Lower leg skin (tissue), 4 donors: ENCODE measurements at places on chromosomes 12 and 14. TPM values are rescaled to one million over a fixed set of nuclear protein-coding genes. Genes with fewer than 3 reads are reported as not detected.

- peak; percentile 40 for DNase-seq
Observed at GRCh38 chr12:12600659-12601058, 11.0 kb upstream of the CREBL2 start.

The RERGL gene
- total RNA-seq: 1.4 TPM

GRCh38 chr14:52399921-52400595, 85.9 kb downstream of the PTGER2 start:
- DNase-seq: no peak

The PTPN11 gene
- total RNA-seq: 61.6 TPM

- DNase-seq: no peak
Observed at GRCh38 chr14:104440297-104440956, 139.1 kb upstream of the C14orf180 start.

The TCL1B gene
- not detected for total RNA-seq

DNA sequence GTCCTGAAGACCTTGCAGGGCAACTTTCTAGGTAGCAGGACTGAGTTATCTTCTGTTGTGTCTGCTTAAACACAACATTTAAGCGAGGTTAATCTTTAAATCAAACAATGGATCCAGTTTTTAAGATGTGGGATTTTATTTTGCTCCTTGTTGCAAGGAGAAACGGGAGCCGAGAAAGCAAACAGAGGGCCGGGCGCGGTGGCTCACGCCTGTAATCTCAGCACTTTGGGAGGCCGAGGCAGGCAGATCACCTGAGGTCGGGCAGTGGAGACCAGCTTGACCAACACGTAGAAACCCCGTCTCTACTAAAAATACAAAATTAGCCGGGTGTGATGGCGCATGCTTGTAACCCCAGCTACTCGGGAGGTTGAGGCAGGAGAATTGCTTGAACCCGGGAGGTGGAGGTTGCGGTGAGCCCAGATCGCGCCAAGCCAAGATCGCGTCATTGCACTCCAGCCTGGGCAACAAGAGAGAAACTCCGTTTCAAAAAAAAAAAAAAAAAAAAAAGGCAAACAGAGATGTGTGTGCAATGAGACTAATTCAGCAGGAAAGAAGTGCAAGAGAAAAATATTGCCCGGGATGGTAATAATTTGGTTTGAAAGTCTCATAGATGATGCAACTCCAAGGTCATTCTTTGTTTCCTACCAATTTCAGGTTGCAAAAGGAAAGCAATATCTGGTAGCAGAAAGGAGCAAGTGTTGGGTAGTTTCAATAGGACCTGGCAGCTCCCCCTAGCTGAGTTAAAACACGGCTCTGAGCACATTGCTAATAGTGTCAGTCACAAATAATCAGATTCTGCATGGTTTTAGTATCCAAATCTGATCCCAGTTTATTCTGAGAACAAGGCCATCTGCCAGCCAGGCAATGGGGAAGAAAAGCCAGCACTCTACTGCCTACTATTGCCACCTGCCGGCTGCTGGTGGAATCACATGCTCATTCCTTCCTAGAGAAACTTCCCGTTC, 141.4 kb downstream of the PPM1H start:
- DNase-seq: peak; percentile 88

The SLC6A15 gene
- 2.4 TPM for total RNA-seq

DNA sequence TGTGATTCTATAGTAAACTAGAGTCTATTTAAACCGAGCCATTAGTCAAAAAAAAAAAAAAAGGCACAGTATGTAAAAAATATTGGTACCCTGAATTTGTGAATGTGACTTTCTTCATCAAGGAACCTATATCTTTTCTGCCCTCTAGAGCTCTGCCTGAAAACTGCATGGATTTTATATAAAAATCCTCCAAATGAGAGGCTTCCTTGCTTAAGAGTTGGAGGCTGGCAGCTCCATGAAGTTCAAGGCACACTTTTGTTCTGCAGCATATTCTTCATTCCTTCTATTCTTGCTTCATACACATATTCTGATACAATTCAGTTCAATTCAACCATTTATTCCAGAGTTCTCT, 23.1 kb upstream of the NKX2-8 start:
- no peak for DNase-seq

- DNase-seq: no peak
Observed at GRCh38 chr12:55629058-55629841, 7.4 kb upstream of the OR10P1 start.
